ENCODE measurements at places on chromosomes 11 and 22.
A peak's percentile ranks its signal among the peaks of the same experiment; 100 is the strongest.

GRCh38 chr11:74307434-74307833, 4.0 kb downstream of the P4HA3 start:
- DNase-seq: no peak

DNA sequence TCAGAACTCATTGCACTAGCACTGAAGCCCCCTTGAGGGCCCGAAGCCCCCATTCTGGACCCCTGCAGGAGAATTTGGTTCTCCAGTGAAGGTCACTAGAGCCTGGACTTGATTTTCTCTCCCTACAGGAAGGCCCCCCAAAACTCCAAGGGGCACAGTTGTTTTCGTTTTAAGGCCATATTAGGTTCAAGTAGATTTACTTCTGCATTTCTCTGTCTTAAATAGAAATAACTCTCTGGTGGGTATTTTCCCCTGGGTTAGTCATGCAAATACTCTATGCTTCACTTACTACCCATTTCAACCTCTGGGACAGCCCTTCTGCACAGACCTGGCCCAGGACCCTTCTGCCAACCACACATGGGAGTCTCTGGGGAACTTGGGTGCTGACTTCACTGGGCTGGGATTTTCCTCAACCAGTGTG, 41.6 kb downstream of the WEE1 start:
- no peak for DNase-seq

DNA sequence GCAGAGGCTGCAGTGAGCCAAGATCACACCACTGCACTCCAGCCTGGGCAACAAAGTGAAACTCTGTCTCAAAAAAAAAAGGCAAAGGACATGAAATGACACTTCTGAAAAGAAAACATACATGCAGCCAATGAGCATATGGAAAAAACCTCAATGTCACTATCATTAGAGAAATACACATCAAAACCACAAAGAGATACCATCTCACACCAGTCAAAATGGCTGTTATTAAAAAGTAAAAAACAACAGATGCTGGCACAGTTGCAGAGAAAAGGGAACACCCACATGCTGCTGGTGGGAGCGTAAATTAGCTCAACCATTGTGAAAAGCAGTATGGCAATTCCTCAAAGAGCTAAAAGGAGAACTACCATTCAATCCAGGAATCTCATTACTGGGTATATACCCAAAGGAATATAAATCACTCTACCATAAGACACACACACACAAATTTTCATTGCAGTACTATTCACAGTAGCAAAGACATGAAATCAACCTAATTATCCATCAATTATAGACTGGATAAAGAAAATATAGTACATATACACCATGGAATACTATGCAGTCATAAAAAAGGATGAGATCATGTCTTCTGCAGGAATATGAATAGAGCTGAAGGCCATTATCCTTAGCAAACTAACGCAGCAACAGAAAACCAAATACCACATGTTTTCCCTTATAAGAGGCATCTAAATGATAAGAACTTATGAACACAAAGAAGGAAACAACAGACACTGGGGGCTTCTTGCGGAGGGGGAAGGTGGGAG, 15.7 kb upstream of the C11orf58 start:
- no peak for DNase-seq

DNA sequence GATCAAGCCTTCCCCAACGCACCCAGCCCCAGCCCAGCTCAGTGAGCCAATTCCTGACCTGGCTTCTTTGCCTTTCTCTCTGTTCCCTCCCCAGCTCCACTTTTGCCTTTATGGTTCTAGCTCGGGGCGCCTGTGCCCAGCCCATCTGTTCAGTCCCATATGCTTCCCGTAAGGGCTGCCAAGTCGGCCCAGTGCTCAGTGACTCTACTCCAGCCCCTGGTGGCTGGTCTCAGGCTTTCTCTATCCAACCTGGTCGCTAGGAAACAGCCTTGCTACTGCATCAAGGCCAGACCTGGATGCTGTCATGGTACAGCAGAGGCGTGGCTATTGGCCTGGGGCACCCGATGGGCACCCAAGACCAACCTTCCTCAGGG, 178.0 kb downstream of the DSCAML1 start:
- DNase-seq: peak; percentile 85

GRCh38 chr11:1345737-1346513, 36.5 kb upstream of the TOLLIP start:
- no peak for DNase-seq

GRCh38 chr11:102560555-102561011, 30.0 kb upstream of the MMP7 start:
- DNase-seq: no peak

- DNase-seq: no peak
Measured at GRCh38 chr11:26851696-26852095, 129.8 kb upstream of the SLC5A12 start.

- DNase-seq: no peak
Measured at GRCh38 chr11:34308049-34308912, 49.5 kb downstream of the ABTB2 start.

- DNase-seq: peak; percentile 51
Measured at GRCh38 chr11:57464539-57465181, 4.3 kb downstream of the RTN4RL2 start.

GRCh38 chr11:65770951-65771567, 9.7 kb downstream of the AP5B1 start:
- no peak for DNase-seq

- peak; percentile 61 for DNase-seq
Measured at GRCh38 chr11:6571434-6572008, 31.9 kb downstream of the RRP8 start.

DNA sequence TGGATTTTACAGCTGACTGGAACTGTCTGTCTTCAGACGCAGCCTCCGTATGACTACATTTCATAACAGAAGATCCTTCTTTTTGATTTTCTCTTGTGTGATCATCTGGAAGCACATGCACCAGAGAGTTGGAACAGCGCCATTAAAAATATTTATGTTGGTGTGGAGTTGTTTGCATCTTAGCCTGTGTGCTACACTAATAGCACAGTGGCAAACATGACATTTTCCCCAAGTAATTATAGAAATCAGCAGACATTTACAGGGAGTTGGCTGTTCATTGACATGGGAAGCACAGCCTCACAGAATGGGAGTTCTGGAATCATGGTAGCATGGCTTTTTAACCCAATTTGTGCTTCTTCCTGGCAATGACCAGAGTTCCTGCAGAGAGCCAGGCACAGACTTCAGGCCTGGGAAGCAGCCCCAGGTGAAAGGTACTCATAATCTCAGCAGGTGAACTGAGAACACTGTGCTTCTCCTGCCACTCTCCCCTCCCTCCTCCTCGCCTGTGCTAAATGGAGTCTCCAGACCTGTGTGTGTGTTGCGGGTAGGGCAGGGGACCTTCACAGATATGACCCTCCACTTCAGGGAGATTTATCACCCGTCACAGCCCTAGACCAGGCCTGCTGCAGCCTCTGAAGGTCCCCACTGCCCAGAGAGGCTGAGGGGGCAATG, 82.8 kb upstream of the PLET1 start:
- no peak for DNase-seq

DNA sequence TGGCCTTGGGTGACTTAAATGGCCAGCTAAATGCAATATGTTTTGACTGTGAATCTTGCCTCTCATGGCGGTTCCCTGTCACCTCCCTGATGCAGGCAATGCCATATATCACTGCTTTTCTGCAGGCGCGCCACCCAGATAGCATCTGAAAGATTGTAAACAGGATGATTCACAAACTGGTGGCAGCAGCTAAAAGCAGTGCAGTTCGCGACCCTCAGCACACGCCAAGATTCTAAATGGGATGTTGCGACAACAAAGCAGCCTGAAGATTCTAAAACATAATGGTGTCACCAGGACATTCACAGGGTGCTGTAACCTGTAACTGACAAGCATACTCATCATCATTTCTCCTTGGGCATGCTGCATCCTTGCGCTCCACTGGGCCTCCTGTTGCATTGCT, 440.4 kb upstream of the CADM1 start:
- no peak for DNase-seq

DNA sequence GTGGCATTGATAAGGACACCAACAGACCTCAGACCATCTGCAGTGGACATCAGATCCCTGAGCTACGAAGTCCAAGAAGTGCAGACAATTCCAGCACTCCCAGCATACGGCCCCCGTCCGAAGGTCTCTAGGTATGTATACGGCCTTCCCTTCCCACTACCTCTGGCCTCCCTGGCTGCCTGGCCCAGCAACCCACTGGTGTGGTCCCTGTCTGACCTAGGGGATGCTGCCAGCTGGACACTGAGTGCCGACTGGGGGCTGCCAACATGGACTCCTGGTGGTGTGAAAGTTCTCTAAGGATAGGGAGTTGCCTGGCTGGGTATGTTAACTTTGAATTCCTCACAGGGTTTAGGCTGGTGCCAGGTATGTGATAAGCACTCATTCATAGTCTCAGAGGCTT, 17.5 kb upstream of the TEF start:
- DNase-seq: no peak

DNA sequence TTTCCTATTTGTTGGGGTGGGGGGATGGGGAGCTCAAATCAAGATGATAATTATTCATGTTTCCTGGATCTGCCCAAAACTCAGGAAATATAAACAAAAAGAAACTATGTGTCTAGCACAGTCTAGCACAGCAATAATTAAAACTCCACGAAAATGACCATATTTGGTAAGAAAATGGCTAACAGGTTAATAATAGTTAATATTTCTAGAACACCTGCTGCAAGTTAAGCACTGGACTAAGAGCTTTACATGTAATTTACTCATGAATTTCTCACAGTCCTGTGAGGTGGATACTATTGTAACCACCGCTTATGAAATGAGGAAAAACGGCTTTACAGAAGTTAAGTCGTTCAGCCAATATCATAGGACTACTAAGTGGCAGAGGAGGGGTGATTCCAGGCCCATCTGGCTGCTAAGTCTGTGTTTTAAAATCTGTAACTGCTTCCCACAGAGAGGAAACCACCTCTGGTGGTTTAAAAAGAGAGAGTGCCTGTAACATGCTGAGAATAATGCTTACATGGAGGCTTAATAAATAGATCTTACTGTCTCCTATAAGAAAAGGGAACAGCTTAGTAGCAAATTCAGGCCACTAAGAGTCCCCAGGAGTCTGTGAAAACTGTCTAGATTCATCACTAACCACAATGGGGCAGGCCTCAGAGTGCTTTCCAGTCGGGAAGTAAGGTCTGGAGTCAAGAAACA, 11.0 kb upstream of the AMOTL1 start:
- DNase-seq: no peak

GRCh38 chr22:27317096-27317495, 484.5 kb downstream of the MN1 start:
- DNase-seq: peak; percentile 63

GRCh38 chr11:111733016-111733415, 33.2 kb downstream of the PPP2R1B start:
- DNase-seq: no peak

- DNase-seq: peak; percentile 72
Measured at GRCh38 chr11:86919557-86920210, 35.5 kb downstream of the FZD4 start.

DNA sequence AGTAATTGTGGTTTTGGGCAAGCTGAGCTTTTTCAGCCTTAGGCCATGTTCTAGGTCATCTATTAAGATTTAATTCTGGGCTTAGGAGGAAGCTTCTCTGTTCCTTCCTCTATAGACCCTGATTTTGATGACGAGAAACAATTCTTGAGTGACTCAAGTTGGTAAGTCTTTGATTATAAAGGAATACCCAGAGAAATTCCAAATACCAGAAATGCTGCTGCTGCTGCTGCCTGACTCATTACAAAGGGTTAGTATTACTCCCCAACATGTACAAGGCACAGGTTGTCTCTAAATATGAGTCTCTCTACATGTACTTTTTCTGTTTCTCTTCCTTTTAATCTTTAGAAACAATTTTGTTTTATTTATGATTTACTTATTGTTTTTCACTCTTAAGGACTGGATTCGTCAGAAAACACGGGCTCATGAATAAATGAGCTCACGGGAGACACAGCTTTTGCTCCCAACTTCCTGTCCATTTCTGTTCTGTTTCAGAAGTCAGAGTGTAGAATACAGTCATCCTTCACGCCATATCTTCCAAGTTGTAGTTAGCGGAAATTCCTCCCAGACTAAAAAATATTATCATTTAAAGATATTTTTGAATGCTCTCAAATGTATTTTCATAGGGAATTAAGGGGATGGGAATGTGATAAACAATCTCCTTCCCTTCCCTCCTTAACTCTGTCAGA, 31.8 kb upstream of the RBMXL2 start:
- DNase-seq: no peak

DNA sequence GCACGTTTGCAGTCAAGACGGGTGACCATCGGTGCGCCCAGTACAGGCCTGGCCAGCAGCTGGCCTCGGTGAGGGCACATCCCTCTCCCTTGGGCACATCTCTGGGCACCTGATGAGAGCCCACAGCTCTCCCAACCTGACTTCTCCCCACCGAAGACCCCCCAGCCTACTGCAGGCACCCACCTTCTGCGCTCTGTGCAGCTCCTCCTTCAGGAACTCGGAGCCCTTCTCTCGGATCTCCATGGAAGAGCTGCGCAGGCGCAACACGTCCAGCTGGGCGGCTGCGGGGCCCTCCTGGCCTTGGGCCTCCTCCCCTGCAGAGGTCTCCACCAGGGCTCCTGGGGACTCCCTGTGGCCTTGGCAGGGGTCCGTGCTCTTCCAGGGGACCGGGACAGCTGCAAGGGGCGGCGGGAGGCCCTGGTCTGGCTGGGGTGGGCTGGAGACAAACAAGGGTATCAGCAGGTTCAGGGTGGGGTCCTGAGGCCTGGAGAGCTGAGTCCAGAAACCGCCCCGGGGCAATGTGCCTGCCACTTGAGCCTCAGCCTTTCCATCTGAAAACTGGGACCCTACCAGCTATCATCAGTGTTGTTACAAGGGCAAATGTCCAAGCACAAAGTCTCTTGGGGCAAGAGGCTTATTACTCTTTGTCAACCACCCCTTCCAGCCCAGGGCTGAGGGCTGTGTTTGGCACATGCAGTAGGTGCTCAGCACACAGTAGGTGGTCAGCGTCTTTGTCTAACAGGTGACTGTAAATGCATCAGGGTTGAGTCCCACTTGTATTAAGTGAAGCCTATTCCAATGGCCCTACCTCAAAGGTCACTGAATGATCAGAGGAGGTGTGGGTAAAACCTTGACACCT, 9.3 kb downstream of the RAB3IL1 start:
- no peak for DNase-seq

DNA sequence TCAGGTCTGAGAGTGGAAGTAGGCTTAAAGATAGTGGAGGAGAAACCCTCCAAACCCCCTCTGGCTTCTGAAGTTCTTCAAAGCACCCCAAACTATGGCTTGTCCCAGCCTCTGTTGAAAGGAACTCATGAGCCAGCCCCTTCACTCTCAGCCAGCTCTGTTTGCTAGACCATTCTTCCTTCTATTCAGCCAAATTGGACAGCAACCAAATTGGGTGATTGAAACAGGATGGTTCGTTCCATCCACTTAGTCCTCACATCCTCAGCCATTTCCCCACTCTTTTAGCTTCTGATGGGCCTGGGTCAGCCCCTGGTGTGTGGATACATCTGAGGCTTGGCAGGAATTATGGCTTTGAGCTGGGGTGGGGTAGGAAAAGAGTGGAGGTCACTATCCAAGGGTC, 4.5 kb downstream of the HTR3A start:
- DNase-seq: no peak
